ENCODE measurements at places on chromosomes 12 and 14. TPM values are rescaled to one million over a fixed set of nuclear protein-coding genes. Genes with fewer than 3 reads are reported as not detected.

OAS1 gene
- total RNA-seq, result 0.64 TPM

NUAK1 gene
- 7.4 TPM for total RNA-seq

RIPK3 gene
- not detected for total RNA-seq

SLC39A5 gene
- total RNA-seq, result 0.66 TPM

SLC6A13 gene
- 0.39 TPM for total RNA-seq

TAS2R7 gene
- not detected for total RNA-seq

COL2A1 gene
- 0.22 TPM for total RNA-seq

- H3K4me3 ChIP-seq, result peak overlapping the region; percentile 47
- H3K4me1 ChIP-seq, result peaks cover 34% of the 10 kb centered on the region
- no peaks in the 10 kb centered on the region for H3K27me3 ChIP-seq
- H3K36me3 ChIP-seq, result no peaks in the 10 kb centered on the region
Measured at GRCh38 chr12:27012982-27013255, 1.3 kb downstream of the TM7SF3 start.

- H3K27me3 ChIP-seq, result no peaks in the 10 kb centered on the region
- no peak overlapping the region for H3K4me3 ChIP-seq
- no peak for DNase-seq
- peaks cover 35% of the 10 kb centered on the region for H3K4me1 ChIP-seq
Measured at GRCh38 chr12:46258129-46258528, 10.7 kb downstream of the SLC38A1 start.

GRCh38 chr12:54384591-54385041 lies at the start of gene ZNF385A:
TSS of gene ZNF385A (minus strand) at chr12:54384733. CDS start at chr12:54384514, 219 bp downstream.
- H3K27ac ChIP-seq, result no peak within 1 kb of the TSS
- no peaks in the 10 kb centered on the region for H3K36me3 ChIP-seq
- peaks cover 24% of the 10 kb centered on the region for H3K4me1 ChIP-seq
- no peak for DNase-seq
- H3K27me3 ChIP-seq, result no peaks in the 10 kb centered on the region

DNA sequence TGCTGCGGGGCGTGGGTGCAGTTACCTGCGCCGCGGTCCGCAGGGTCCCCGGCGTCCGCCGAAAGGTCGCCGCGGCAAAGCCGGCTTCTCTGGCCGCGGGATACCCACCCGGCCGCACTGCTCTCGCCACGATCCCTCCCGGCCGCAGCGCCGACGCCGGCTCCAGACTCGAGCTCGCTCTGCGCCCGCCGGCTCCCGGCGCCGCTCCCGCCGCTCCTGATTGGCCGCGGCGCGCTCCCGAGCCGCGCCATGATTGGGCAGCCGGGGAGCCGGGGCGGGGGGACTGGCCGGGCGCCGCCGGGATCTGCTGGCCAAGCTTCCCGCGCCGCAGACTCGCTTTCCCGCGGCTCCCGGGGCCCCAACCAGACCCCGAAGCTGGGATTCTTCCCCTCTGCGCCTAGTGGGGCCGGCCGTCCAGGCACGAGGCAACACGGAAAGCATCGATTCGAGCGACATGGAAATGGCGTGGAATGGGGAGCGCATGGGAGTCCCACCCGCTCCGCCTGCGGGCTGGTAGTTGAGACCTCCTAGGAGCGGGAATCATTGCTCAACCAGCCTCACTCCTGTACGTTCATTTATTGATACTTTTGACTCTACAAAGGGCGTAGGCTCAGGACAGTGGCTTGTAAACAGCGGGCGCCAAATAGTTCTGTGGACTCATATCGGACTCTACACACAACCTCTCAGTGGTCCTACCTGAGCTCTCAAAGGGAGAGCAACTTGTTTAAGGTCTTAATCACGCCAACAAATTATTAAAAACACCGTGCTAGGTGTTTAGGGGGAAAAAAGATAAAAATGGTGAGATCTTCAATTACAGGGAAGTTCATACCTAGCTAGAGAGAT lies 36.4 kb upstream of the STON2 start:
- peaks cover 9% of the 10 kb centered on the region for H3K4me1 ChIP-seq
- no peak overlapping the region for H3K27ac ChIP-seq
- H3K27me3 ChIP-seq, result peaks cover 48% of the 10 kb centered on the region
- H3K36me3 ChIP-seq, result no peaks in the 10 kb centered on the region
- peak; percentile 21 for DNase-seq
- peak overlapping the region; percentile 45 for H3K4me3 ChIP-seq

DNA sequence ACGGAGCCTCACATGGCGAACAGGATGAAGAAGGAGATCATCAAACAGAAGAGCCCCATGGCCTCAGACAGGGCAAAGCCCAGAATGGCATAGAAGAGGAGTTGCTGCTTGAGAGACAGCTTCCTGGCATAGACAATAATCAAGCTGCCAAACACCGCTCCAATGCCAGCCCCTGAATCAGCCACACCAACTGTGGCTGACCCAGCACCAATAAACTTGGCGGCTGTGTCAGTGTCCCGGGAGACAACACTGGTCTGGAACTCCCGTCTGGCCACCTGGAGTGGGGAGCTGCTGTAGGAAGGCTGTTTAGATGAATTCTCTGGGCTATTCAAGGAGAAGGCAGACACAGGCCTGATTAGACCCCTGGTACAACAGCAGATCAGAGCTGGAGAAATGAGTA lies 100.1 kb downstream of the HEATR5A start:
- no peaks in the 10 kb centered on the region for H3K4me1 ChIP-seq
- H3K4me3 ChIP-seq, result no peak overlapping the region
- no peak for DNase-seq
- no peaks in the 10 kb centered on the region for H3K36me3 ChIP-seq

GRCh38 chr12:6954316-6955107 lies 3.4 kb downstream of the PTPN6 start:
- no peak overlapping the region for H3K27ac ChIP-seq
- no peak overlapping the region for H3K4me3 ChIP-seq
- DNase-seq, result no peak
- H3K36me3 ChIP-seq, result no peaks in the 10 kb centered on the region

GRCh38 chr12:49331380-49332222 lies 5.4 kb downstream of the C1QL4 start:
- H3K36me3 ChIP-seq, result peaks cover 24% of the 10 kb centered on the region
- H3K27me3 ChIP-seq, result no peaks in the 10 kb centered on the region
- peaks cover 11% of the 10 kb centered on the region for H3K4me1 ChIP-seq
- peak overlapping the region; percentile 35 for H3K27ac ChIP-seq
- peak; percentile 43 for DNase-seq

GRCh38 chr12:32754111-32754510 lies 1.6 kb downstream of the YARS2 start:
- no peak for DNase-seq
- no peaks in the 10 kb centered on the region for H3K27me3 ChIP-seq
- peak overlapping the region; percentile 98 for H3K4me3 ChIP-seq
- peaks cover 15% of the 10 kb centered on the region for H3K4me1 ChIP-seq
- H3K36me3 ChIP-seq, result peaks cover 26% of the 10 kb centered on the region

GRCh38 chr14:21993837-21994236 lies 320.2 kb upstream of the OR4E1 start:
- no peak overlapping the region for H3K27ac ChIP-seq
- no peak overlapping the region for H3K4me3 ChIP-seq
- no peaks in the 10 kb centered on the region for H3K36me3 ChIP-seq
- DNase-seq, result no peak
- H3K27me3 ChIP-seq, result peaks cover 8% of the 10 kb centered on the region

- DNase-seq, result no peak
- no peaks in the 10 kb centered on the region for H3K4me1 ChIP-seq
- H3K27me3 ChIP-seq, result no peaks in the 10 kb centered on the region
- H3K4me3 ChIP-seq, result no peak overlapping the region
- H3K36me3 ChIP-seq, result no peaks in the 10 kb centered on the region
Measured at GRCh38 chr14:94161058-94161457, 13.1 kb upstream of the PPP4R4 start.

DNA sequence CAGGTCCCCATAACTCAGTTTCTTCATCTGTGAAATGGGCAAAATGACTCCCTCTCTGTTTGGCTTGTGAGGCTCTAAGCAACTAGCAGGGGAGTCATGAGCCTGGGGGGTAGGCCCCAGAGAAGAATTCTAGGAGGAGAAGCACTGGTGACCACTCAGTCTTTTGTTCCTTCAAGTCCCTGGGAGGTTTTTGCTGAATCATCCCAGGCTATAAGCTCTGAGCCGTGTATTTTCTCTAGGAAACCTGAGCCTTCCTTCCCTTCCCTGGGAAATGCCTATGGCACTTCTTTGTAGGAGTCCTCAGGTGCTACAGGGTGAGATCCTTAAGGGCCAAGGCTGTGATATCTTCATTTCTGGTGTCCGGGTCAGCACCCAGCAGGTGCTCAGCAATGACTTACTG lies 4.5 kb downstream of the RPH3A start:
- H3K36me3 ChIP-seq, result no peaks in the 10 kb centered on the region
- no peaks in the 10 kb centered on the region for H3K4me1 ChIP-seq

GRCh38 chr12:129331356-129332085 lies 478.2 kb downstream of the GLT1D1 start:
- H3K36me3 ChIP-seq, result no peaks in the 10 kb centered on the region
- DNase-seq, result no peak
- no peaks in the 10 kb centered on the region for H3K27me3 ChIP-seq
- H3K4me1 ChIP-seq, result no peaks in the 10 kb centered on the region
- no peak overlapping the region for H3K27ac ChIP-seq
- no peak overlapping the region for H3K4me3 ChIP-seq

DNA sequence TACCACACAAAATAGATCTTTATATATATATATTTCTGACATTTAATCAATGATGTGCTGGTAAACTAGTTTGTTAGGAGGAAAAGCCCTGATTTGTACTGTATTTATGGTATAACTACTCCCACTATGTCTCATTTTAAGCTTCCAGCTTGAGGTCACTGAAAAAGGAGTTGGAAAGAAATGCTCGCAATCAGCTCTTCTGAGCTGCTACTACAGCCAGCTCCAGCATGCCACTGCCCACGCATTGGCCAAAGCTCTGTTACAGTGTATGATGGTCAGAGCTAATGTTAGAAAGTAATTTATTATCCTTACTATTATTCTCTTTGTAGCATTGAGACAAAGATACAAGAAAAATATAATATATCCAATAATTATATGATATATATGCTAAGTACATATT lies 55.0 kb upstream of the PCED1B start:
- H3K27ac ChIP-seq, result no peak overlapping the region
- H3K36me3 ChIP-seq, result no peaks in the 10 kb centered on the region
- H3K4me3 ChIP-seq, result no peak overlapping the region
- H3K4me1 ChIP-seq, result no peaks in the 10 kb centered on the region
